Activated T-cell treated with anti-CD3 and anti-CD28 coated beads for 1 hour (primary cell): ENCODE measurements at places on chromosomes 5 and 9.

DNA sequence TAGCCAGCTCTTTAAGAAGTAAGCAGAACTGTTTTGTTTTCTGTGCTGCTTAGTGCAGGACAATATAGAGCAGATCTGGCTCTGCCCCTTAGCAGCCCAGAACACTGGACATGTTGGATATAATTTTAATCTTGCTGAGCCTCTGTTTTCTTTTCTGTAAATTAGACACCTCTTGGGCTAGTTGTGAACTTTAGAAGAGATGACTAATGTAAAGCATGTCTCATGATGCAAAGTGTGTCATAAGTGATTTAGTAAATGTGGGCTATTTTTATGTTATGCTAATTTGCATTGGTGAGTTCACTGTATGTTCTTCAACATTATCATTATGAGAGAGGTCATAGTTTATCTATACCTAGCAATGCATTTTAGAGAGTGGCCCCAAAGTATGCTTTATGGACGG is 156.1 kb upstream of the ADAMTSL1 start:
- no peak for DNase-seq

GRCh38 chr9:116673375-116673774 is 13.7 kb upstream of the TRIM32 start:
- DNase-seq: no peak

DNA sequence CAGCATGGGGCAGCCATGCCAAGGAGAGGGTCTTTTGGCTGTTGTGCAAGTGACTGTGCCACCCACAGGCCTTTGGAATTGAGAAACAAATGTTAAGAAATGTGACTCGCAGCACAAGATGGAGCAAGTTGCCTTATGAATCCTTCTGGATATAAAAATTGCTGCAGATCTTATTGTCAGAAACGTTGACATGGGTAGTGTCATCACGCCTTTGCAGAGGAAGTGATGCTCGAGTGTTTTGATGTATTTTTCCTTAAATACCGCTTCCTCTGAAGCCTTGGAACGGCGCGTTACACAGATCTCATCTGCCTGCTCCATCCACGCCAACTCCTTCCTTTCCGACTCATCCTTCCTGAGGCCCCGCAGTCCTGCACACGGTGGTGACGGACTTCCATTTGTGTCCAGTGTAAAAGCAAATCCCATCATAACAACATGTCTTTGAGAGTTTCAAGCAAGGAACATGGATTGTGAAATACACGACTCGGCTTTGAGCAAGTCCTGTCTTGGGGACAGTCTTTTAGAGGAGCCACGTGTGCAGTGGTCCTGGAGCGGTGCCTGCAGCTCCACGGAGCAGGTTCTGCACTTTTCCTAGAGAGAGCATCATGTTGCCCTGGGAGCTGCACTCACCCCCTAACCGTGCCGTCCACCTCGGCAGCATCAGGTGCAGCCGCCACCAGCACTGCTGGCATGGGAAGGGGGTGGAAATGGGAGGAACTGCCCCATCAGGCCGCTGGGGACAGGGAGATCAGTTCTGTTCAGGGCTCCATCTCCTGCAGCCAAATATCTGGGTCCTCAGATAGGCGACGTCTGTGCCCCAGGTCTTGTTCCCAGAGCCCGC is 15.1 kb downstream of the ROPN1L start:
- DNase-seq: no peak

- no peak for DNase-seq
Observed at GRCh38 chr9:9973062-9973461, 639.7 kb downstream of the PTPRD start.

DNA sequence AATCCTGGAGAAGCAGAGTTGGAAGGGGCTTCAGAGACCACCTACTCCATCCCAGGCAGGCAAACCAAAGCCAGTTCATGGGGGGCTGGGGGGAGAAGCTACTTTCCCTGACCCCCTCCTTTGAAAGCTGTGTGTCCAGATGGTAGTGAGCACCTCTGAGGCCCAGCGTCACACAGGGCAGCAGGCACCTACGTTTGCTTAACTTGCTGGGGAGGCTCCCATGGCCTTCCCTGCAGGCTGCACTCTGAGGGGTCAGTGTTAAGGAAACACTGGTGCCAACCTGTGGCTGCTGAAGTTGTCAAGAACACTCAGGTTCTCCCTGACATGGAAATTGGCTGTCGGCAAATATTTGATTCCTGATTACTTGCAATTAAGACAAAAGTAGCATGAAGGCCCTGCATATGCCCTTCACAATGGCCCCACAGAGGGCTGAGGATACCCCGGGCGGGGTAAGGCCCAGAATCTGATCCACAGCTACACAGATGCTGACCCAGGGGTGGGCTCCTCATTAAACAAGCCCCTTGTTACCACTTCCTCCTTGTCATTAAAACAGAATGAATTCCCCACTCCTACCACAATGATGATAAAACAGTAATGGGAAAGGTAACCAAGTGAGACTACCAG is 208.5 kb downstream of the FSTL4 start:
- DNase-seq: no peak

GRCh38 chr5:10674582-10674981 is 86.5 kb downstream of the DAP start:
- no peak for DNase-seq

GRCh38 chr5:53089481-53089991 is 20.0 kb downstream of the MOCS2 start:
- DNase-seq: no peak

- DNase-seq: peak; percentile 26
Observed at GRCh38 chr9:99140685-99141314, 35.9 kb downstream of the TGFBR1 start.

DNA sequence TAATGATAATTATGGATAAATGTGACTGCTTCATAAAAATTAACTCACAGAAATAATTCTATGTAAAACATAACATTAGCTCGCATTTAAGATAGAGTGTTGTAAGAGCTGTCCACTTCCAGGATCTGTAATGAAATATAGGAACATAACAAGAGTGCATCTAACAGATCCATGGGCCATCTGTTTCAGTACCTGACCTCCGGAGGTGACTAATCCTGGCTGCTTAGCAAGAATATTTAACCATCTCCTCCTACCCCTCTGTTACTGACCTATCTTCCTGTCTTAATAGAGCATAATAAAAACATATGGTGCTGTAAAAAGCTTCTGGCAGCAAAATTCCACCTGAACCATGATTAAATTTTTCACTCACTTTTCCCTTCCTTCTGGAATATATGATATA is 7.1 kb downstream of the PLCXD3 start:
- DNase-seq: no peak

GRCh38 chr9:97237311-97237786 is 70.1 kb upstream of the CCDC180 start:
- DNase-seq: no peak

GRCh38 chr9:23783509-23783908 is 42.5 kb downstream of the ELAVL2 start:
- no peak for DNase-seq

DNA sequence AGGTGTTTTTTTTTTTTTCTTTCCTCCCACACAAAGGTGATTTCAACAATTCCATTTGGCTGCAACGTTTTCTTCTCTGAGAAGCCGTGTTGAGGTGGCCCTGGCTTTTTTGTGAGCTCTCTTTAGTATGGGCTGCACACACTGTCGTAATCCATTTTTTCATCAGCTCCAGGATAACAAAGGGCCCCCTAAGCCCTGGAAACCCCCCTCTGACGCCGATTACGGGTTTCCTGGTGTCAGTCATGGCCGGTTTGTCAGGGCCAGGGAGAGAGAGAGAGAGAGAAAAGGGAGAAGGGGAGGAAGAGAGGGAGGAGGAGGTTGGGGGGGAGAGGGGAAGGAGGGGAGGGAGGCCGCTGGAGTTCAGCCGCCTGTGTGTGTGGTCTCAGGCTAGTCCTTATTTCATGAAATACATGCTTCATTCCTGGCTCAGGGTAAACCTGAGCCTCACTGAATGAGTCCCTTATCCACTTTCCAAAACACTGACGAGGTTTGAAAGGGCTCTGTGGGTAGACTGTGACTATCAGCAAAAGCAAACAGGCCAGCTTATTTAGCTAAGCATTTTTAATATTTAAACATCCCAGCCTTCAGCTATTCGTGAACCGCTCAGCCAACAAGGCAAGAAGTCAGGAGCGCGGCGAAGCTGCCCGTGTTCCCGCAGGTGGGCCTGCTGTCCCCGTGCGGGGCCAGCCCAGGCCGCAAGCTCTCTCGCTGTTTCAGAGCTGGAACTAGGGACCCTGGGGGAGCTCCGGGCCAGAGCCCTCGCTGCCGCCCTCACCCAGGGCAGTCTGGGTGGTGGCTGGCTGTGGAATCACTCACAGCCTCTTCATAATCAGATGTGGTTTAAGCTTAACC is 172.8 kb downstream of the ERCC6L2 start:
- DNase-seq: no peak

DNA sequence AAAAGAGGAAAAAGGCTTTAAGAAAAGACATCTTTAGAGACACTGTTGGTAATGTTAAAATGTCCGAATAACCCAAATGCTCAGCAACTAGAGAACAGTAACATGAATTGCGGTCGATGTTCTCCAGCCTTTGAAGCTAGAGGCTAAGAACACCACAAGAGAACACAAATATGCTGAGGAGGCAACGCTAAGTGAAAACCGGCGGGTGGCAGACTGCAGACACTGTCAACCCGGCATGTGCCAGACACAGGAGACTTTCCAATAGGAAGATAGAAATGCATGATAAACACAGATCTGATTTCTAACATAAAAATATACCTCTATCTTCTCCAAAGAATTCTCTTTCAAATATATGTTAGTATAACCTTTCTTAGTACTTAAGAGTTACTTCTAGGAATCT is 18.4 kb upstream of the DDX41 start:
- no peak for DNase-seq

GRCh38 chr5:165349735-165350134 is 1844.3 kb downstream of the MAT2B start:
- no peak for DNase-seq

- no peak for DNase-seq
Observed at GRCh38 chr5:93785475-93785874, 44.1 kb upstream of the POU5F2 start.
